Stimulated activated CD8-positive, alpha-beta memory T cell treated with anti-CD3 and anti-CD28 coated beads, Interleukin-2, amount 100 ng/mL, for 48 hours (primary cell): ENCODE measurements at places on chromosomes 7 and 10.

DNA sequence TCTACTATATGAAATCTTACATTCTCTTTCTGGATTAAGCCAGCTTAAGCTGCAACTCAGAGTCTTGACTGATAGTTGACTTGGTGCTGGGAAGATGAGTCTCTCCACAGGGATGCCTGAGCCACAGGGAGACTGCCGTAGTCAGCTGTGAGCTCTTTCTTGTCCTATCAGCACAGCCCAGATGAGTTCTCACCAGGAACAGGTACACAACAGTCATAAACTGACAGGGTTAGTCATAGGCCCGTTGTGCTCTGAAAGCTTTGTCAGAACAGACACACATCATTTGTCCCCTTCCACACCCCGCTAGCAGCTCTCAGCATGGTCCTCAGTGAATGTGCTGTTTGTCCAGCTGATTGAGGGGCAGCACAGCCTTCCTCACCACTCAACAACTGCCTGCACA is 221.6 kb downstream of the RPS24 start:
- DNase-seq, result no peak

DNA sequence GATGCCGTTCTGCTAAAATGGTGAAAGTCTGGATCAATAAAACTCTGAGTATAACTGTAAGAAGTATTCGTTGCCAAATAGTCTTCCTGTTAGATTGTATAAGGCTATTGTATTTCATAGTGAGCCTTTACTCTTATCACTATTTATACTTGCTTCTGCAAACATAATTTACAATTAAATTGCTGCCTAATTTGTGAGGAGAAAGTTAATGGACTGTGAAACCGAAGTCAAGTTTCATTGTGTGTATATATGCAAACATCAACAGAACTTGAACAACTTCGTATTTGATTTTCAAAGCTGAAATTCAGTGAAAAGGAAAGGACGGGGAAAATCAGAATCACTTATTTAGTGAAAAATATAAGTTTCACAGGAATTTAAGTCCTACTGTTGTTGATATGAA is 135.9 kb upstream of the CCDC6 start:
- no peak for DNase-seq

DNA sequence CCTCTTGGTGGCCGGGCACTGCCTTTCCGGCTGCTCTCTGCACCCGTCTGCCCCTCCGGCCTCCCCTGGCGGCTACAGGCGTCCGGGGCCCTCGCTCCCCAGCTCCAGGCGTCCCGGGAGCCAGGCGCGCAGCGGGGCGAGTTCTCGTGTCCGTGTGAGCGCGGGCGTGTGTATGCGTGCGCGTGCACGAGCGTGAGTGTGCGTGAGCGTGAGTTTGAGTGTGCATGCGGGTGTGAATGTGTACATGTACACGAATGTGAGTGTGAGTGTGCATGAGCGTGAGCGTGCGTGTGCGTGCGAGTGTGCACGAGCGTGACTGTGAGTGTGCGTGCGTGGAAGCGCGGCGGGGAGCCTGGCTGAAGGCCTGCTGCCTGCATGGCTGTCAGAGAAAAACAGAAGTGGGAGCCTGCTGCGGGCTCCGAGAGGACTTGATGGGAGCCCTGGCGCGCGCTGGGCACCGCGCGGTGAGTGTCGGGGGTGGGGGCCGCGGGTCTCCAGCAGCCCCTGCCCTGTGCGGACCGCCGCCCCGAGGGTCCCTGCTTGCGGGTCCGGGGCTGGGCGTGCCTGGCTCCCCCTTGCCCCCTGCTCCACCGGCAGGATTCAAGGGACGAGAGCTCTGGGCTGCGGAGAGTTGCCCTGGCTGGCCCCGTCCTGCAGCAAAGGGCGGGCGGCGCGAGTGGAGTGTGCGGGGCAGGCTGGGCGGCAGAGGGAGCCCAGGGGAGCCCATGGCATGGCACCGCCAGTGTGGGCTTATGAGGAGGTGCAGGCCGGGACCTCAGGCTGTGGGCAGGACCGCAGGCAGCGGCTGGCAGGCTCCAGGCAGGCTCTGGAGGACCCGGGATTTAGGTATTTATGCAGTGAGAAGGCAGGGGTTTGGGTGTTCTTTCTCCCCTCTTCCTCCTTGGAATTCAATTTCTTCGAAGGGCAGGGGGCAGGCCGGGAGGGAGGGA is 75.8 kb upstream of the EN2 start:
- DNase-seq, result no peak

- DNase-seq, result no peak
Observed at GRCh38 chr10:124912101-124912886, 29.6 kb upstream of the ZRANB1 start.

DNA sequence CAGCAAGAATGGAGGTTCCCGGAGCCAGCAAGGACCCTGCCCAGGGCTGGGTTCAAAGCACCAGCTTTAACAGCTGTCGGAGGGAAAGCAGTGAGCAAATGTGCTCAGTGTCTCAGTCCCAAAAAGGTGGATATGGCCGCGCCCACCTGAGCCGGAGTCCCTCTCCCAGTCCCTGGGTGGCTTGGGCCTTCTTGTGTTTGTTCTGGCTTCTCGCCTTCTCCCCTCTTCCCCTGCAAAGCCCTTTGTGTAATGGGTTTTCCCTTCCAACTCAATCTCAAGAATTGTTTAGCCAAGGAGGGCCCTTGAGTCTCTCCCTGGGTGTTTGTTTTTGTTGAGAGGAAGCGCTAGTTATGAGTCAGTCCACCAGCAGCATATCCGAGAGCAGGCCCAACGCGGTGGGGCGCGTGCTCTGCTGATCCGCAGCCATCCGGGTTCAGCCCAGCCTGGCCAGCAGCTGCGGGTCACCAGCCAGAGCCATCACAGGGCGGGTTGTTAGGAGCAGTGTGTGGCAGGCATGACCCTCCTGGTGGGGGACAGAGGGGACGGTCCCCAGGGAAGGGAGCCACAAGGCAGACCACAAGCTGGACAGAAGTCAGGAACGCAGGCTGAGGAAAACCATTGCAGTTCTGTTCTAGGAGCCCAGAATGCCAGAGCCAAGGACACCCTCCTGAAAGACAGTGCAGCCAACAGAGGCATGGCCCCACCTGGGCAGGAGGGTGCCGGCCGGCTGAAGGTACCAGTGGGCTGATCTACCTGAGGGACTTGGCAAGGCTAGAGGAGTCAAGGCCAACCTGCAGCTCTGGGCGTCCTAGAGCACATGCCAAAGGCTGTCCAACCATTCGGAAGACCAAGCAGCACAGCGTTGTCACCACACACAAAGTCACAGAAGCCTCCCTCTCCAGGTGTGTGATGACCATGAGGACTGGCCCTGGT is 21.3 kb downstream of the CALML3 start:
- no peak for DNase-seq

- no peak for DNase-seq
Observed at GRCh38 chr7:47568547-47568946, 13.4 kb downstream of the TNS3 start.

GRCh38 chr7:131653418-131654248 is 97.2 kb upstream of the PODXL start:
- DNase-seq, result no peak

DNA sequence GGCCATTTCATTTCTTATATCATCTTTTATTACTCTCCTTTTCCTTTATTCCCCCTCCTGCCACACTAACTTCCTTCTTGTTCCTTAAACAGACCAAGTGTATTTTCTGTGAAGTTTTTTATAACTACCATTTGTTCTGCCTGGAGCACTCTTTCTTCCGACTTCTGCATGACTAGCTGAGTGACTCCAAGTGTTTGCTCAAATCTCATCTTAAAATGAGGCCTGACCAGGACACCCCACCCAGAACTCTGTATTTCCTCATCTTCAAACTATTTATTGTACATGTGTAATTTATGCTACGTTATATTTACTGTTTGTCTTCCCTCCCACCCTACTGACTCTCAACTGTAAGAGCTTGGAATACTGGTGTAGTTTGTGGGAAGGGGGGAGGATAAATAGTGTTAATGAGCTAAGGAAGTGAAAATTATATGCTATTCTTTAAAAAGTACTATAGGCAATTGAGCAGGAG is 3.2 kb downstream of the MINDY3 start:
- no peak for DNase-seq

GRCh38 chr10:126496771-126497545 is 108.7 kb upstream of the ADAM12 start:
- DNase-seq, result no peak

DNA sequence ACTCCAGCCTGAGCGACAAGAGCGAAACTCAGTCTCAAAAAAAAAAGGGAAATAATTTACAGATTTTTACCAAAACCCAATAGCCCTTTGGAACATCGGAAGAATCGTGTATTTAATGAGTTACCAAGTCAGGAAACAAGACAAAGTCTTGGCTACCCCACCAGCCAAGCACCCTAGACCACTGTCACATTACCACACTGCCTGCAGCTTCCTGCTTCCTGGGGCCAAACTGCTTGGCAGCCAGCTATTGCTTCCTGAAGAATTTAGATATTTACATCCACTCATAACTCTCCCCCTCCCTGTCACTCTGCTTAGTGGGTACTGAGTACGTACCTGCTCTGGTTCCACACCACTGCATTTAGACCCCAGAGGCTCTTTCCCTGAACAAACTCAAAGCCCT is 14.1 kb upstream of the TNPO3 start:
- no peak for DNase-seq

- no peak for DNase-seq
Observed at GRCh38 chr7:108805808-108806397, 236.2 kb downstream of the DNAJB9 start.

GRCh38 chr7:44193011-44193802 is 4.0 kb upstream of the GCK start:
- no peak for DNase-seq

- DNase-seq, result no peak
Observed at GRCh38 chr7:108083980-108084379, 46.2 kb downstream of the LAMB4 start.

GRCh38 chr10:103184615-103185014 is 8.5 kb downstream of the NT5C2 start:
- DNase-seq, result no peak

- DNase-seq, result no peak
Observed at GRCh38 chr7:21472029-21472428, 44.1 kb downstream of the SP4 start.

DNA sequence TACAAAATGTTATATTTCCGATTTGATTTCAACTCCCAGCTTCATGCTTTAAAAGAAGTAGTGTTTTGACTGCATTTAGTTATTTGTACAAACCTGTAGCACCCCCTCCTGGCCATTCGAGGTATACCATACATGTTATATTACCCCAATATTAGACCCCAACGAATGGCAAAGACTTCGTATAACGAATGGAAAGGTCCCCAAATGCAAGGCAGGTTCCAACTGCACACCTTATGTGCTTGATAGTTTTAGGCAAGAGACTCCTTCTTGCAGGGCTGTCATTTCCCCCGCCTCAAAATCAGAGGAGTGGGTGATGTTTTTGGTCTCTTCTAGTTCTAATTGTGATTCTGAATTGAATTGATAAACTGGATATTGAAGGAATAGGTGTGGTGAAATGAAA is 101.1 kb upstream of the TARP start:
- peak; percentile 29 for DNase-seq

DNA sequence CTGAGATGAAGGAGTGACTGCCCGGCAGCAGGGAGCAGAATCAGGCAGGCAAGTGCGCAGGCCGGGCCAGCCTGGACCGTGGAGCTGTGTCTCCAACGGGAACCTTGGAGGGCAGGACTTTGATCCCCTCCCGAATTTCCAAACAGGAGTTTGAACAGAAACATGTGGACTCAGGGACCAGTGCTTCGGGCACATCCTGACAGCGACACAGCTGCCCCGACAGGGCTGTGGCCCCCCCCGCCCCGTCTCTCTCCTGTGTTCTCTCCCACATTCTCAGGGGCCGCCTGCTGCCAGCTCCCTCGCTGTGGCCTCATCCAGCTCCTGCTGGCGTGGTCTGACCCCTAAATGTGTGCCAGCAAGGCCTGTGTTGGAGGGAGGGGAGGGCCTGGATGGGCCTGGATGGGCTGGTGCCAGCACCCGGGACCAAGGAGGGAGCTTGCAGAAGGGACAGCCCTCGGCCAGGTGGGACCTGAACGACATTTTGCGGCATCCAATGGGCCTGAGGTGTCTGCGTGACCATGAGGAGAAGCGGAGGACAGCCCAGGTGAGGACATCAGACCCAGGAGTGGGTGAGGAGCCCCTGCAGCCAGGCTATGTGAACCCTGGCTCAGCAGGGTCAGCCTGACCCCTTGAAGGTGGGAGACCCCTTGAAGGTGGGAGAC is 222.9 kb downstream of the DNAJB6 start:
- DNase-seq, result no peak

DNA sequence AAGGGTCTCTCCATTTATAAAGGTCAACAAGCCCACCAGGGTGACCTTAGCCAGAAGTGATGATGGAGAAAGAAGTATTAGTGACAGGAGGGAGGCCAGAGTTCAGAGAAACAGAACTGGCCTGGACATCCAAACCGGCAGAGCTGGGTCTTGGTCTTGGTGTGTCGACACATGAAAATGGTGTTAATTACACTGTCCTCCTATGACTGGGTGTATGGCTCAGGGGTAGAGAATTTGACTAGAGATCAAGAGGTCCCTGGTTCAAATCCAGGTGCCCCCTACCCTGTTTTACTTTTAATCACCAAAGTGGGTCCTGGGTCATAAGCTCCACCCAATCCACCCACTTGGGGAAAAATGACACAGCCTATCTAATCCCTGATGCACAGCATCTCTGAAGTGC is 110.6 kb upstream of the ZNF746 start:
- DNase-seq, result no peak

DNA sequence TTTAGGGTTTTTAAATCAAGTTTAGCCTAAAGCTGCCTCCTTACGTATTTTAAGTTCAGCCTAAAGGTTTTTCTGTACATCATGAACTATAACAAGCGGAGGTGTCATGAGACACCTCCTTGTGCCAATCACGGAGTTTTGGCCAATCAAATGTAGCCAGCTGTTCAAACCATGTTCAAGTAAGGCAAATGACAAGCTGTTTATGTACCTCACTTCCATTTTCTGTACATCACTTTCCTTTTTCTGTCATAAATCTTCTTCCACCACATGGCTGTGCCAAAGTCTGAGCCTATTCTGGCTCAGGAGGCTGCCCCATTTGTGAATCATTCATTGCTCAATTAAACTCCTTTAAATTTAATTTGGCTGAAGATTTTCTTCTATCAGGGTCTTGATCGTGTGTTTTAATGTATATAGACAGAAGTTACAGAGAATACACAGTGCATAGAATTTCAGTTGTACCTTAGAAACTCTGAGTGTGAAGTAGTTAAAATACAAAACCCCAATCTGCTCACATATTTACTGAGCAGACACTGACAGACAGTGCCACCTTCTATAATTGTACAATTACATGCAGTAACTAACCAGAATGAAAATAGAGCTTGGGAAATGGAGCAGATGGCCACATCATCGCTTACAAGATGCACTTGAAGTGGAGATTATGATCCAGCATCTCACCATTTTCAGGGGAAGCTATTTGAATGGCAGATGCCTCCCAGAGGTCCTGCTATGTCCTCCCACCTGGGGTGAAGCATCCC is 76.9 kb upstream of the LANCL2 start:
- no peak for DNase-seq

- DNase-seq, result no peak
Observed at GRCh38 chr10:660413-660969, 29.0 kb downstream of the DIP2C start.

GRCh38 chr7:32074787-32075585 is 4.8 kb upstream of the PDE1C start:
- DNase-seq, result no peak

- no peak for DNase-seq
Observed at GRCh38 chr7:132709971-132710567, 133.8 kb upstream of the PLXNA4 start.
